ENCODE measurements at places on chromosomes 13 and 19.

DNA sequence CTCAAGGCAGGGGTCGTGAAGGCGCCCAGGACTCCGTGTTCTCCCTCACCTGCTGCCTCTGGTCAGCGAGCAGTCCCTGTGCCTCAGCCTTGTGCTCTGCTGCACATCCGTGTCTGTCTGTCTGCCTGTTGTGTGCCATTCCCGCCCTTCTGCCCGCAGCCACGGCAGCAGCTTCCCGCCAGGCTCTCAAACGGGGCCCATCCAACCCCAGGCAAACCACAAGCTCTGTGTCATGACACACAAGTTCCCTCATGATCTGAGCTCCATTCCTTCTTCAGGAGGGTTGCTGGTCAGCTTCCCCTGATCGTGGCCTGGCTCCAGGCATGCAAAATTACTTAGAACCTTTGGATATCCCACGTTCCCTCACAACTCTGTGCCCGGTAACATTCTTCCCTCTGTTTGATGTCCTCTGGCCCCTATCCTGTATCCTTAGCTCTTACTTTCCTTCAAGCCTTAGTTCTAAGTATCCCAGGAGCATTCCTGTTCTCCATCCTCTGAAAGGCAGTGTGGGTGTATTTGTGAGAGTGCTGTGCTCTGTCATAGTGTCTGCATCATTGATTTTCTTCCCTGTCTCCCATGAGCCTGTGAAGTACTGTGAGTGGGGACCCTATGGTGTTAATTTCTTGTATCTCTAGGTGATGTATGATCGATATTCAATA lies 3.2 kb downstream of the GPR183 start:
- DNase-seq, result no peak

- DNase-seq, result no peak
Measured at GRCh38 chr19:32864318-32865007, 5.1 kb downstream of the SLC7A9 start.

DNA sequence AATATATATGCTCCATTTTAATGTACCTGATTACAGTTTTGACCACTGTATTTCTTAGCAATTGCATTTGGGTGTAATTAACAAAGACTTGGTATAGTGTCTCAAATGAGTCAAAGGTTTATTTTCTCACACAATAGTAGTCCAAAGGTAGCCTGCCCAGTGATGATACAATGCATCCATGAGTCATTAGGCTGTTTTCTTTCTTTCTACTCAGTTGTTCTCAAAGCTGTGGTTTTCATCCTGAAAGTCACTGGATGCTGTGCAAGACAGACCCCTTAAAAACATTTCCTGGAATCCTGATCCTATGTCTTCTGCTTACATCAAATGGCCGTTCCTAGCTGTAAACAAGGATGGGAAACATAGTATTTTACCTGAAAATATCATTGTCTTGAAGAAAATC lies 651.2 kb upstream of the MIR17HG start:
- no peak for DNase-seq

DNA sequence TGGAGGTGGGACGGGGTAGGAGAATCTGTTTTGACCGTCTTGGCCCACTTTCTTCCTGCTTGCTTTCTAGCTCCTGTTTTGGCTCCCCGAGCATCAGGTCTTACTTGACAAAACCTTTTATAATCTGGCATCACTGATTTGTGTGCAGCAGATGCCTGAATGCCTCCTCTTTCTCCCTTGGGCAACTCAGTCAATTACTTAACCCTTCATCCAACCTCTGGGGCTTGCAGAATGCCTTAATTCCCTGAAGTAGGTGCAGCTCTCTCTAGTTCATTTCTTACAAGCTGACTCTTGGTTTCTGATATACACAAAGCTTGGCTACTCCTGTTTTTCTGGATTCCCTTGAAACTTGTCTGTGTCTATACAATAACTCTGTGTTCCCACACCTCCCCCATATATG lies 5.7 kb upstream of the NUP58 start:
- no peak for DNase-seq

GRCh38 chr19:49585023-49585422 lies 3.9 kb downstream of the PRRG2 start:
- DNase-seq, result no peak

GRCh38 chr13:45590066-45590465 lies 25.5 kb downstream of the ERICH6B start:
- DNase-seq, result no peak

GRCh38 chr19:40690693-40691420 lies 406 bp upstream of the NUMBL start:
- DNase-seq, result peak; percentile 95

DNA sequence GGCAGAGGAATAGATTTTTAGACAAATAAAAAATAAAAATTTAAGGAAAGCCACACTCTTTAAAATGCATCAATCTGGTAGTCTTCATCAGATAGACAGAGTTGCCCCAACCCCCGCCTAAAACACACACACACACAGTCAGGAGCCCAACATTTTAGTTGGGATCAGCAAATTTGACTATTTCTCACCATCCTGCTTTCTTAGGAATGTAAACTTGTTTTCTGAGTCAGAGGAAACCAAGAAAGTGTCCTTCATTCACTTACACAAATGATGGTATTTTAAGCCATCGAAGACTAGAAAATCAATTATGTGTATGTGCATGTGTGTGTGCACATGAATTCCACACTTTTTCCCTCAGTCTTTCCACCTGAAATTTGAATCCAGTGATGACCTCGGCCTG lies 1657.5 kb downstream of the SLITRK1 start:
- no peak for DNase-seq

DNA sequence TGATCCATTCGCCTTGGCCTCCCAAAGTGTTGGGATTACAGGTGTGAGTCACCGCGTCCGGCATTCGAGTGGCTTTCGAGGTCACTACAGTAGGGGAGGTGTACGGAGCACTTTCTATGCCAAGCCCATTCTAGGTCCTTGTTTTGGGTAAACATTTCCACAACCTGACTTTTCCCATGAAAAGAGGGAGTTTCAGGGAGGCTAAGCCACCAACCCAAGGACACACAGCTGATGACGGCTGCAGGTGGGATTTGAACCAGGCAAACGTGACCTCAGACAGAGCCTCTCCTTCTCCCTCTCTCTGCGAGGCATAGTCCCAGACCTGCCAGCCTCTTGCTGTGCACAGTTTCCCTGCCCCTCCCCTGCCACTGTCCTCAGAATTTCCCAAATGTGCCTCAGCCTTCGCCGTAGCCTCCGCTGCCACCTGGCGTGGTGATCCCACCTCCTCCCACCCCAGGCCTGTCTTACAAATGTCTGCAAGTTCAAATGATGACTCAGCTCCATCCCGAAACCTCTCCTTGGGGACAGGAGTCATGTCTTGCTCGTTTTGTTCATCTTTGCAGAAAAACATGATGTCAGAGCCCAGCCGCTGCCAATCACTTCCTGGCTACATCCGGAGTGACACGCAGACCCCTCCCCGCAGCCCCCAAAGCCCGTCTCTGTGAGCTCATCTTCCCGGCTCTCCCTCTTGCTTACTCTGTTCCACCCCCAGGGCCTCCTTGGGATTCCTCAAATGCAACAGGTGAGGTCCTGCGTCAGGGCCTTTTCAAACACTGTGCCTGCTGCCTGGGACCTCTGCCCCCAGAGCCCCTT lies 6.6 kb upstream of the GADD45B start:
- no peak for DNase-seq

DNA sequence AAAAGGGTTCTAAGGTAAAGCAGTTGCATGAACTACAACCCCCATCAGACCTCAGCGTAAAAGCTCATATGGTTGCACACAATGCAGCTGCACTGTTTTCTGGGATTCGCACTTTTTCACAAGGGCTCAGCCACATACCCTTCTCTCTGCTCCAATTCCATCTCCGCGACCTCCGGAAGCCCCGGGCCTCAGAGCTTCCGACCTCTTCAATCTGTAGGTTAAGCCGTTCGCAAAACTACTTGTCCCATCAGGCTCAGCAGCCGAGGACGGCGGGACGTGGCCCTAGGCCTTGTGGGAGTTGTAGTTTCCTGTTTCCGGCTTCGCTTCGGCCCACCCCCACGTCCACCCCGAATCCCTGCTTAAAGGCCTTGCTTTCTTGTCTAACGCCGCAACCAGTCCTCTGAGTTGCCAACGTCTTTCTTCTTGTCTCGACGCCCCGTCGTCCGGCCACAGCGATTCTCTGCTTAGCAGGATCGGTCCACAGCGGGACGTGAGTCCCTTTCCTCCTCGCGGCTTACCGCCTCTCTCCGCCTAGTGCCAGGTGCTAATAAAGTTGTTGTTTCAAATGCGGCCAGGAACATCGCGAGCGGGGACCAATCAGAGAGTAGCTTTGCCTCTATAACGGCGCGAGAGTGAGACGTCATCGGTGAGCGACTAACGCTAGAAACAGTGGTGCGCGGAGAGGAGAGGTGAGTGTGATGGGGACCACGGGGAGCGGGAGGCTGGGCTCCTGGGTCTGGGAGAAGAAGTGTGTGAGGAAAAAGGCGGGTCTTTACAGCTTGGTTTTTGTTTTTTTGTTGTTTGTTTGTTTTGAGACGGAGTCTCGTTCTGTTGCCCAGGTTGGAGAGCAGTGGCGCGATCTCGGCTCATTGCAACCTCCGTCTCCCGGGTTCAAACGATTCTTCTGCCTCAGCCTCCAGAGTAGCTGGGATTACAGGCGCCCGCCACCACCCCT lies at the start of the genes PRPF31 and TFPT:
Gene PRPF31 (plus strand): TSS at position 646 of the 955 bp plus-strand sequence. CDS start 2,525 bp downstream, outside the sequence.
Gene TFPT (minus strand): TSS at position 549 of the 955 bp plus-strand sequence. CDS start 388 bp downstream, at position 161.
- DNase-seq, result peak; percentile 98

GRCh38 chr13:25525884-25526283 lies 154.1 kb downstream of the ATP8A2 start:
- DNase-seq, result no peak
